CD4-positive, alpha-beta T cell treated with Interleukin-21 for 1 hour (primary cell): ENCODE measurements at places on chromosomes 5 and 9.

DNA sequence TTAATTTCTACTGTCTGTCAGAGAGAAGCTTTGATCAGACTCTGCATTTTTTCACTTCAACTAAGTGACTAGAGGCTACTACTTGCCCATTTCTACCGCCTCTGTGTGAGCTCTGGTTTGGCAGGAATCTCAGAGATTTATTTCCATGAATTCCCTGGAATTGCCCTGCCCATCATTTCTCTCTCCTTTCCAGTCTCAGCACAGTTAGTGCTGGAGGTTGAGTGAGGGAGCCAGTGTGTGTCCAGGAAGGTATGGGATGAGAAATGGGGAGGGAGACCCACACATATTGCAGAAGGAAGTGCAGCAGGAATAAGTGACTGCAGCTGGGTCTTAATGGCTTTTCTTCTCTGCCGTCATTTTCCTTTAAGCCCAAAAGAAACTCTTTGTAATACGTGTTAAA is 443.1 kb upstream of the ZNF462 start:
- no peak for DNase-seq

DNA sequence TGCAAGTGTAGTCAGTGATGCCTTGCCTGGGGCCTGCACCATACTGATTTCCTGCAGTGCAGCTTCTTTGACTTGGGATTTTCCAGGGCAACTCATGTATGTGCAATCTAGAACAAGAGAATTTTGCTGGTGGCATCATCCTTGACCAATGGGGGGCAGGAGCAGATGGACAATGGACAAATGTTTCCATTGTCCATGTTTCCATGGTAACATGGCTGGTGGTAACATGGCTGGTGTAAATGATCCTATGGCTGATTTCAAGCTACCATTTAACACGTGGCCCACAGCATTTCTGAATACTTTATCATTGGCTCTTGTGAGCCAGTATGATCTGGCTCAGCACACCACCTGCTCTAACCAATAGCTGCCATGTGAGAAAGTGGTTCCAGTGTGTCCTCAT is 130.1 kb upstream of the OSMR start:
- DNase-seq = no peak

DNA sequence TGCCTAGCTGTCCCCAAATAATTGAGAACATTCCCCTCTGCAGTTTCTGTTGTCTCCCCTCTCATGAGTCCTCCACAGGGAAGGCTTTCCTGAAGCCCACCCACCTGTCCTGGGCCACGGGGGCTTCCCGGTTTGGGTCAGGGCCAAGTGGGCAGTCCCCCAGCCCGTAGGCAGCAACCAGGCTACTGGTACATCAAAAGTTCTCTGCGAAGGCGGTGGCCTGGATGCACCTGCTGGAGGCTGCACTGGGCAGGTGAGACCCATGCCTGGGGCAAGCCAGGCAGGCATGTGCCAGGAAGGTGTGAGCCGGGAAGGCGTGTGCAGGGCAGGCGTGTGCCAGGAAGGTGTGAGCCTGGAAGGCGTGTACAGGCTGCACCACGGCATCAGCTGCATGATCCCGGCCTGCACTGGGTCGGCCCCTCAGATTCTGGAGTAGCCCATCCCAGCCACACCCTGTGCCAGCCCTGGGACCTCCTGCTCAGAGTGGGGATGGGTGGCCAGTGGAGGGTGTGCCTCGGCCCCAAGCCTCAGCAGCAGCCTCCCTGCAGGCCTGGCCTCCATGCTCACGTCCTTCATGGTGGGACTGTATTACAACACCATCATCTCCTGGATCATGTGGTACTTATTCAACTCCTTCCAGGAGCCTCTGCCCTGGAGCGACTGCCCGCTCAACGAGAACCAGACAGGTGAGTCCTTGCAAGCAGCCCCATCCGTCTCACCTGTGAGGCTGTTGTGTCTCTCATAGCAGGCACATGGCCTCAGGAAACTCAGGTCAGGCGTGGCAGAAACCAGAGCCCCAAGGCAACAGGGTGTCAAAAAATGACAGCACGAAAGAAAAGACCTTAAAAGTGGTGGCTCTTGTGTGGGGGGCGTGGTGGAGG is 8.7 kb downstream of the SLC6A19 start:
- no peak for DNase-seq

DNA sequence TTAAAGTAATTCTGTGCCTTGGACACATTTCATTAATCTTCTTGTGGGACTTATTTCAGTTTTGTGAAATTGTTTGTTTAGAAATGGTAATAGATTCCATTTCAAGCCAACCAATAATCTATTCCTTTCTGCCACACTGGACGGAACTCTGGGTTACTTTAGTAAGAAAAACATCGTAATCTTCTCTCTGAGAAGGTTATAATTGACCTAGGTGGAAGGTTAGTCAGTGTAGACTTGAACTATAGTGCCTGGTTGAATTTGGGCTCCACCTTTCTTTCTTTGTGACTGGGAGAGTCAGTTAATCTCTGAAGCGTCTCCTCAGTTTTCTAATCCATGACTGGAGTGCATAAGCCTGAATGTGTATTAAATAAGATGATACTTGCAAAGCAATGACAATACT is 89.7 kb upstream of the PRLR start:
- DNase-seq = no peak

- no peak for DNase-seq
Measured at GRCh38 chr5:98576275-98576674, 197.2 kb upstream of the RGMB start.

DNA sequence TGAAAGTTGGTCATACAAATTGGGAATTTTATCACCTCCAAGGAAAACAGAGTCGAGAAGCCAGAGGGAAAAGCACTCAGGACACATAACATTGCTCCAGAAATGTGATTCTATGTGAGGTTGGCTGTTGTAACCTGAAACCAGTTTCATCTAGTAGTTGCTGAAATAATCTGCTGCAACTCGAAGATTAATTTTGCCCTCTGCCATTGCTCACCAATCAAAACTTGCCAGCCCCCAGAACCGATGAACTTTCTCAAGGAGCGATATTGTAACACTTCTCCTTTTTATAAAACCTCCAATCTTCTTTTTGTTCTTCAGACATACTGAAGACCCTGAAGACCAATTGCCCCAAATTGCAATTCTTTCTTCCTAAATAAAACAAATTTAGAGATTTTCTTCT is 31.1 kb downstream of the C5orf58 start:
- DNase-seq = no peak

GRCh38 chr5:175539936-175540335 is 61.6 kb downstream of the SFXN1 start:
- no peak for DNase-seq

DNA sequence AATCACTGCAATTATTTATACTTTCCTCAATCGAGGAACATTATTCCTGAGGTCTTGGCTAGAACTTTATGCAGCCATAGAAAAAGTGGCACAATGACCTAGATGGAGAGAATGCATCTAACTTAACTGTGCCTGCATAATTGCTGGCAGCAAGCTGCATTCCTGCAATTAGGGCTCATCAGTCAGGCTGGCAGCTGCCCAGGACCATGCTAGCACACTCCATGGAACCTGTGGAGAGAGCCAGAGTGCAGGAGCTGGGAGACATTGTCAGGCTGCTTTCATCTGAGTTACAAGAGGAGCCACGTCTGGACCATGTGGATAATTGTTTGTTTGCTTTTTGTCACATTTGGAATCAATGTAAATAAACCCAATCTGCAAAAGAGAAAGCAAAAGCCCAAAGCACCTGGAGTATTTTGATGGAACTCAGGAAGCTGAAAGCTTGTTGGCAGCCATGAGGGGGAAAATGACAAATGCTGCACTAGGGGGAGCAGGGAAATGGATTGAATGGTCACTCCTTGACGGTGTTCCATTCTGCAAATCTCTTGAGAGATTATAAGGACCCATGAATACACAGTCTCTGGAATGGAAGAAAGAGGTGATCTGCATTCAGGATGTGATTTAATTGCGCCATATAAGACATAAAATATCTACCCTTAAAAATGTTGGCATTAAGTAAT is 839.9 kb downstream of the MAT2B start:
- DNase-seq = no peak

- DNase-seq = no peak
Measured at GRCh38 chr9:136621019-136621733, 41.5 kb upstream of the EGFL7 start.

- no peak for DNase-seq
Measured at GRCh38 chr5:36422952-36423351, 121.2 kb upstream of the RANBP3L start.

- no peak for DNase-seq
Measured at GRCh38 chr9:138053996-138054752, 176.6 kb downstream of the CACNA1B start.

GRCh38 chr5:55364537-55365055 is 56.8 kb downstream of the MTREX start:
- DNase-seq = no peak

DNA sequence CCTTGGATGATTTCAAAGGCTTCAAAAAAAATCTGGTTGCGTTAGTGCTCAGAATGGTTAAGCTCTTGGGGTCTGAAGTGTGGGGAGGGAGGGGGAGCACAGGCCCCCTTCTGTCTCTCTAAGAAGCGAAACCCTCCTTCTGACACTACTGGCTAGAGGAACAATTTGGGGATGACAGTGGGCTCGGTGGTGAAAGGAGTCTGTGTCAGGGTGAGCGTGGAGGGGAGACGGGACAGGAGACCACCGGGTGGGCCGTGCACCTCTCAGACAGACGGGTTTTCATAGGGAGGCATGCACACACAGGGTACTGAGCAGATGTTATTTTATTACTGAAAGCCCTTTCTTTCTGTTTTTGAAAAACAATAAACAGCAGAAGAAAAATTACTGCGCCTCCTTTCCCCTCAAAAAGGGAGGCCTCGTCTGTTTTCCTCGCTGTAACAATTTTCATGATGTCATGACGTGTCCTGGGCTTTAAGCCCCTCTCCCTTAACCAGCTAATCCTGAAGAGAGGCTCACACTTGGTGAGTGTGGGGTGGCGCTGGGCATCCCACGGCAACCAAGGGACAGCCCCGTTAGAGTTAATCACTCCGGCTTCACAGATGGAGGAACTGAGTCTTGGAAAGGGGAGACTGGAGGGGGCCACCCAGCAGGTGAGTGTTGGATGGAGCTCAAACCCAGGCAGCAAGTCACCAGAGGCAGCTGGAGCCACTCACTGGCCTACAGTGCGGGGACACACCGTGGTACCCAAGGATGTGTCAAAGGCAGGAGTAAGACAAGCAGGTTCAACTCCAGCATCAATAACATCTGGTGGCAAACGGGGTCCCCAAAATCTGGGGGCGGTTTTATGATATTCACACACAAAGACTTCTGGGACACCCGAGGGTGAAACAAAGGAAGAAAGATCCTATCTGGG is 53.4 kb downstream of the PTCH1 start:
- DNase-seq = no peak

DNA sequence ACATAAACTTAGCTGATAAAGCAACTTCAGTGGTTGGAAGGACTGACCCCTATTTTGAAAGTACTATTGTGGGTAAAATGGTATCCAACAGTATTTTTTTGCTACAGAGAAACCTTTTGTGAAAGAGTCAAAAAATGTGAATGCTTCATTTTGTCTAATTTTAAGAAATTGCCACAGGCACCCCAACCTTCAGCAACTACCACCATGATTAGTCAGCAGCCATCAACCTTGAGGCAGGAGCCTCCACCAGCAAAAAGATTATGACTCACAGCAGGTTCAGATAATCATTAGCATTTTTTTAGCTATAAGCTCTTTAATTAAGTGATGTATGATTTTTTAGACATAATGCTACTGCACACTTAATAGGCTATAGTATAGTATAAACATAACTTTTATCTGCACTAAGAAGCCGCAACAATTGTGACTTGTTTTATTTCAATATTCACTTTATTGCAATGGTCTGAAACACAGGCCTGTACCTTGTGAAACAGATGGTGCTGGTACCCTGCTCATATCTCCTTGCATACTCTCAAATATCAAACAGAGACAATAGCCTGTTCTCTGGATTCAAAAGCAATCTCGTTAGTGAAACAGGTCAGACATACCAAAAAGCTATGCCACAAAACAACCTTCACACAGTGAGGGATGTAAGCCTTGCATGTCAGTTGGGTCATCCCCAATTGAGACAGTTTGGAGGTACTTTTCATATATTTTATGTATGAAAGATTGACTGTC is 261.2 kb upstream of the FAM174A start:
- DNase-seq = no peak

GRCh38 chr9:37220971-37221370 is 100.6 kb downstream of the ZCCHC7 start:
- no peak for DNase-seq

GRCh38 chr9:114470121-114470520 is 35.2 kb downstream of the WHRN start:
- no peak for DNase-seq

DNA sequence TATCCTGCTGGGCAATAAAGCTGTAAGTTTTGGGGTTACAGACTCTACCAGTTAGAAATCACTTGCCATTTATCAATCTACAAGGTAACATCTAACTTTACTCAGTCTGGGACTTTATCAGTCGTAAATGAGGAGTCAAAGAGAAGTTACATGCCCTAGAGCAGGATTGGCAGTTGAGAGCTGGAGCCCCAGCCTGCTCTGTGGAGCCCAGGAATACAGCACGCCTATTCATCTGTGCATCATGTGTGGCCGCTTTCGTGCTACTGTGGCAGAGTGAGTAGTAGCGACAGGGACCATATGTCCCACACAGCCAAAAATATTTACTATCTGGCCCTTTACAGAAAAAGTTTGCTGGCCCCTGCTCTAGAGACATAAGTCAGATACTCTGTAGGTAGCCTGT is 152.5 kb upstream of the NTRK2 start:
- DNase-seq = no peak

GRCh38 chr5:57703721-57704120 is 221.1 kb upstream of the ACTBL2 start:
- no peak for DNase-seq

DNA sequence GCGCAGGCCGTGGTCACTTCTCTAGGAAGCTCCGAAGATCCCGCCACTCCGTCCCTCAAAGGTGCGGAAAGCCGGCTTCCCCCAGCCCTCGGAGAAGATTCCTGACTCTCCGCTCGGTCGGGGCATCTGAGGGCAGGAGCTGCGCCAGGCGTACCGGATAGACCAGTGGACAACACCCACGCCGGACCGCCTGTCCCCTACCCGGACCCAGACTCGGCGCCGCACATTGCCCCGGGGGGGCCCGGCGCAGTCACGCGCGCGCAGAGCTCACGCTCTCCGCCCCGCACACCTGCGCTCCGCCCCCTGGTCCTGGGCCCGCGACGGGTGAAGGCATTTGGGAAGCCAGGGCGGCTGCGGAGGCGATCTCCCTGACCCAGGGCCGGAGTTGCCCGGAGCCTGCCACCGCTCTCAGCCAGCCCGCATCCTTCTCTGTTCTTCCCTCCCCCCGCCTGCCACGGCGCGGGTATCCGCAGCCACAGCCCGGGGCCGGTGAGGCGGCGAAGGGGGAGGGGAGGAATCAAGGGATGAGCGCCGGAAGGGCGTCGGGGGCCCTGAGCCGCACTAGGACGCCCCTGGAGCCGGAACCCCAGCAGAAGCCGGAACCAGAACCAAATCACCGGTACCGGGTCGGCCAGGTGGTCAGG is 448 bp downstream of the RELL2 start:
- peak; percentile 58 for DNase-seq

- no peak for DNase-seq
Measured at GRCh38 chr5:6837519-6838110, 124.4 kb downstream of the TENT4A start.

- DNase-seq = no peak
Measured at GRCh38 chr9:85892401-85892800, 48.5 kb upstream of the NAA35 start.
